ENCODE measurements at places on chromosomes 11 and 22. TPM values are rescaled to one million over a fixed set of nuclear protein-coding genes. Genes with fewer than 3 reads are reported as not detected.

APOC3 gene
- not detected for total RNA-seq

DNA sequence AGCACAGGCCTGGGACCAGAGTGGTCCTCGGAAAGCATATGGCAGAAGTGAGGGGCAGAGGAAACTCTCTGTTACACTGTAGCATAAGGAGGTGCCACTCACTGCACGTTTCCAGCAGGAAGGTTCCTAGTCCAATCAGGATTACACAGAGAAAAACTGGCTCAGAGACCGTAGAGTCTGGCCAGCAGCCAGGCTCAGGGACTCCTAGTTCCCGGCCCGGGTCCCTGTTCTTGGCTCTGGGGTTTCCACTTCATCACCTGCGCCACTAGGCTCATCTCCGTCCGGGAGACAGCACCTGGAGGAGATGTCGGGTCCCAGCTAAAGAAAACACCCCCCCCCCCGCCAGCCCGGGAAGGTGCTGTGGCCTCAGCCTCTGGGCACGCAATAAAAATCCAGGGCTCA lies 1.1 kb downstream of the TTLL12 start:
- DNase-seq, result no peak
- H3K27ac ChIP-seq, result no peak overlapping the region
- H3K4me1 ChIP-seq, result peaks cover 14% of the 10 kb centered on the region
- no peaks in the 10 kb centered on the region for H3K27me3 ChIP-seq
- peak overlapping the region; percentile 88 for H3K4me3 ChIP-seq
- peaks cover 12% of the 10 kb centered on the region for H3K36me3 ChIP-seq

KRTAP5-11 gene
- not detected for total RNA-seq

DNA sequence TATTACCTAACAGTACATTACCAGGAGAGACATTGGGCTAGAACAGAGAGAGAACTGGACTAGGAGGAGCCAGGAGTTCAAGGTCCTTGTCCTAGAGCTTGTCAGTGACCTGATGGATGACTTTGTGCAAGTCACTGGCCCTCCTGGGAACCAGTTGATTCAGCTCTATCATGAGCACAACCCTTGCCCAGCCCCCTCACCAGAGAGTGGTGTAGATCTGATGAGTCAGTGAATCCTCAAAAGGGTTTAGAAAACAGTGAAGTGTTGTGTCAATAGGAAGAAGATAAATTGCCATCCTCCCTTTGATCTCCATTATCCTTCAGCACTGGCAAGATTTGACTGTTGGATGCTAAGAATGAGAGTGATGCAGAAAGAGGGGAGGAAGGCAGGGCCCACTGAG lies 24.3 kb downstream of the NEU3 start:
- no peak overlapping the region for H3K4me3 ChIP-seq
- no peaks in the 10 kb centered on the region for H3K4me1 ChIP-seq
- no peaks in the 10 kb centered on the region for H3K27me3 ChIP-seq

OR51B5 gene
- not detected for total RNA-seq

DNA sequence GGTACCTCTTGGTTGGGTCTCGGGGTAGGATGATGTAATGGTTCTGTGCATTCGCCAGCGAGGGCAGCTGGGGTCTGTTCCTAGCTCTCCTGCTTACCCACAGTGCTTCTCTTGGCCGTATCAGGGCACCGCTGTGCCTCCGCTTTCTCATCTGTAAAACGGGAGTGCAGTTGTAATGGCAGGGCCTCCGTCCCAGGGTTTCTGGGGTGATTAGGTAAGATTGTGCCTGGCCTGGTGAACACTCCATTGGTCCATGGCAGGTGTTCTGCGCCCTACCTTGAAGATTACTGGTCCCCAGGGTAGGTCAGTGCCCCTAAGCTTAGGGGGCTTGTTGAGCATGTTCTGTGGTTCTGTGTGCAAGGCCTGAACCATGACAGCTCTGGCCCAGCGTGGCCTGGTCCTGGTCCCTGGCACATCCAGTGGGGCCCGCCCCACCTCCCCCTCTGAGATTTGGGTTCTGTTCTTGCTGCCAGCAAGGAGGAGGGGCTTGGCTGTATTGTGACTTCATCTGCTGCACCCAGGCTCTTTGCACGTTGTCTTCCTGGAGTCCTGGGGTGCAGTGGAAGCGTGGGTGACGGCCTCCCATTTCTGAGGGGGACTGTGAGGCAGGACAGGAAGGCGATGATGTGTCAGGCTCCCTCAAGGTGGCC lies 4.9 kb downstream of the MYRF start:
- H3K36me3 ChIP-seq, result no peaks in the 10 kb centered on the region
- H3K27ac ChIP-seq, result no peak overlapping the region
- no peak overlapping the region for H3K4me3 ChIP-seq
- H3K4me1 ChIP-seq, result peaks cover 22% of the 10 kb centered on the region
- H3K27me3 ChIP-seq, result peaks cover 8% of the 10 kb centered on the region

EFCAB6 gene
- total RNA-seq, result 1.5 TPM

PRAME gene
- total RNA-seq, result 1.1 TPM

GRCh38 chr11:28581286-28582242 lies 473.4 kb downstream of the METTL15 start:
- DNase-seq, result no peak
- H3K36me3 ChIP-seq, result no peaks in the 10 kb centered on the region
- no peak overlapping the region for H3K27ac ChIP-seq
- H3K4me1 ChIP-seq, result no peaks in the 10 kb centered on the region
- H3K4me3 ChIP-seq, result no peak overlapping the region

GRCh38 chr22:20180245-20180630 lies 29.4 kb upstream of the CCDC188 start:
- no peak for DNase-seq
- H3K27me3 ChIP-seq, result no peaks in the 10 kb centered on the region
- H3K4me1 ChIP-seq, result no peaks in the 10 kb centered on the region
- no peaks in the 10 kb centered on the region for H3K36me3 ChIP-seq

Measured in H1 (cell line).